Smooth muscle cell of the pulmonary artery (primary cell): ENCODE measurements at places on chromosomes 13 and 19. TPM values are rescaled to one million over a fixed set of nuclear protein-coding genes. Genes with fewer than 3 reads are reported as not detected.

The CPT1C gene
- 24.3 and 29.3 TPM in 2 replicates for total RNA-seq

The NCCRP1 gene
- not detected in 2 replicates for total RNA-seq

The POU4F1 gene
- total RNA-seq = not detected in 2 replicates

The ILF3 gene
- 94.9 and 121 TPM in 2 replicates for total RNA-seq

The HIPK4 gene
- 0.13 and 0.17 TPM in 2 replicates for total RNA-seq

The SUGP2 gene
- 29.9 and 37.6 TPM in 2 replicates for total RNA-seq

The ZNF556 gene
- total RNA-seq = 0.03 and 0.07 TPM in 2 replicates

The EBI3 gene
- total RNA-seq = 0.10 TPM in 1 of 2 replicates, not detected in the other

The TMEM38A gene
- total RNA-seq = 5.1 and 8.3 TPM in 2 replicates

The SLC6A16 gene
- total RNA-seq = 0.13 and 0.33 TPM in 2 replicates

The RXFP2 gene
- total RNA-seq = not detected in 2 replicates

The FAAP24 gene
- 0.98 and 1.1 TPM in 2 replicates for total RNA-seq

The ZNF442 gene
- total RNA-seq = 2.4 and 3.5 TPM in 2 replicates

The CRLF1 gene
- 68.1 and 189 TPM in 2 replicates for total RNA-seq

The TMEM221 gene
- total RNA-seq = 0.20 and 0.23 TPM in 2 replicates

The ADAMTS10 gene
- 21.6 and 29.1 TPM in 2 replicates for total RNA-seq

The ATXN8OS gene
- not detected in 2 replicates for total RNA-seq

The VSTM1 gene
- total RNA-seq = not detected in 2 replicates

The NXNL1 gene
- total RNA-seq = not detected in 2 replicates

The SLC5A5 gene
- not detected in 2 replicates for total RNA-seq

The PRR12 gene
- 4.2 and 6.1 TPM in 2 replicates for total RNA-seq
